ENCODE measurements at places on chromosomes 2 and 18. TPM values are rescaled to one million over a fixed set of nuclear protein-coding genes. Genes with fewer than 3 reads are reported as not detected.

SPATA3 gene
- total RNA-seq: not detected

DNA sequence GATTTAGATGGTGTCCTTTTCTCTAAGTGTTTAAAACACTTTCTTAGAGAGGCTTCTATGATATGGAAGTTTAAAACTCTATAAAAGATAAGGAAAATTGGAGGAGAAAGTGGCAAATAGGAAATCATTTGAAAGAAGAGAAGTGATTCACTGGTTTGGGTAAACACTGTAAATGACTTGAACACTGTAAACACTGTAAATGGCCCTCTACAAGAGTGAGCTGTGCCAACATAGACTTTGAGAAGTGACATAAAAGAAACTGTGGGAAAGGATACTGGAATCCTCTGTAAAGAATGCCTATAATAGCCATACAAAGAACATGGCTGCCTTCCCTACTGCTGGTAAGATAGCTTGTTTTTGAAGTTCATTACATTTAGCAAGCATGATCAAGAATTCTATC, 210.9 kb upstream of the SIX3 start:
- DNase-seq: no peak

DNA sequence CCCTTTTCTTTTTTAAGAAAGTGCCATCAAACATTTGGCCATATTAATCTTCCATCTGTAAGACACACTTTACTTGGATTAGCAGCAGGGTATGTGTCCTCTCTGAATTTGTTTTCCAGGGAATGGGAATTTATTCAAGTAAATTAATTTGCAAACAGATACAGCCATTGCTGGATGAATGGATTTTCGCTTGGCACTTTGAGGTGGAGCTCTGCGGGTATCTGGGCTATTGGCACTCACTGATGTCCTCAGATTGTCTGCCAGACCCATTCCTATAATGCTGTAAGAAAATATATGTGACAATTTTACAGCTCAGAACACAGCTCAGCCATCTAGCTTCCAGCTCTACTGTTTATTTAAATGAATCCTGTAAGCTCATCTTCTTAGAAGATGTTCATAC, 201.2 kb upstream of the CDH20 start:
- no peak for DNase-seq

DNA sequence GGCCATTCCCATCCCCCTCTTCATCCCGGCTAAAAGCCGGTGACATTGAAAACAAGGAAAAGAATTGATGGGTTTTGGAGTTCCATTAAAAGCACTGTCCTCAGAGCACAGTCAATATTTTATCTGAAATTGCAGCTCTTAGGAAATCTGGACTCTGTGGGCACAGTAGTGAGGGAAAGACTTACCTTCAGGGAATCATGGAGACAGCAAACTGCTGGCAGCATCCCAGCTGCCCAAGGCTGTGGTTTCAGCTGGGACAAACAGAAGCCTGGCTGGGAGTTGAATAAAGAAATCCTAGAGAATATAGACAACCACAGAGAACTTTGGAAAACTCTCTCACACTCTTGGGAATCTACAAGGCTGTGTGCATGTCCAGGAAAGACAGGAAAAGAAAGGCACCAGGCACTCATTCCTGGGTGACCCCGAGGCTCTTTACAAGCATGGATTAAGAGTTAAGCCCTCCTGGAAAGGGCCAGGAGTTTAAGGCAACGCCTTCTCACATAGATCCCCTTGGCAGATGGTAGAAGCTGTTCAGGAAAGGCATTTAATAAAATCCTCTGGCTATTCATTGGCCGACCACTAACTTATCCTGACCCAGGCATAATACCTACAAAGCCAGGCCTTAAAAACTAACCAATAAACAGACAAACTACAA, 255.1 kb downstream of the MYT1L start:
- DNase-seq: no peak

DNA sequence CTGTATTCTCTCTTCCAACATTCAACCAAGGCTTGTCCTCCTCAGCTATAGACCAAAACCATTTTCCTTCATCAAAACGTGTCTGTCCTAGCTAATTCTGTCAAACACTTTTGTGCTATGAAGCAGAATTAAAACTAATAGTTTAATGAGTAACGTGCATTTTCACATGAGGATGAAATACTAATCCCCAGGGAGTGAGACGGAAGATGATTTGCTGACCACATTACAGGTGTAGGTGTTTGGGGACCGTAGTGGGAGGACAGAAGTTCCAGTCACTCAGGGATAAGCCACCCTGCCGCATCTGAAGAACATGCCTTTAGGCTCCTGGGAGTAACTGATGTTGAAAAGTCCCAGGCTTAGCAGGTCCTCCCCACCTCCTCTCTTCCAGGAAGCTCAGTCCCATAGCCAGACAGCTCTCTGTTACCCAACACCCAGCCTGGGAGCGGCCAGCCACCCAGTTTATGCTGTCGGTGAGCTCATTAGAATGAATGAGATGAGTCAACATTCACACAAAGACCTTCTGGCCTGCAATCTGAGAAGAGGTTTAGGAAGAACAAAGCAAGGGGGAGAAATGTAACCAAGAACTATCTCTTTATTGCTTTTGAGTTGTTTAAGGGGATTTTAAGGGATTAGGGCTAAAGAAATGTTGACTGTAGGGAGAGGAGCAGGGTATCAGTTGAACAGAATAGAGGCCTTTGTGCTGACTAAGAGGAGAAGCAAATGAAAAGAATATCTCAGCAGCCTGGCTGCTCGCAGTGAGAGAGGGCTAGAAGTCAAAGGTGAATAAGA, 122.5 kb downstream of the FOXI3 start:
- DNase-seq: no peak
